SJCRH30 (cell line): ENCODE measurements at places on chromosomes 3 and 15.

DNA sequence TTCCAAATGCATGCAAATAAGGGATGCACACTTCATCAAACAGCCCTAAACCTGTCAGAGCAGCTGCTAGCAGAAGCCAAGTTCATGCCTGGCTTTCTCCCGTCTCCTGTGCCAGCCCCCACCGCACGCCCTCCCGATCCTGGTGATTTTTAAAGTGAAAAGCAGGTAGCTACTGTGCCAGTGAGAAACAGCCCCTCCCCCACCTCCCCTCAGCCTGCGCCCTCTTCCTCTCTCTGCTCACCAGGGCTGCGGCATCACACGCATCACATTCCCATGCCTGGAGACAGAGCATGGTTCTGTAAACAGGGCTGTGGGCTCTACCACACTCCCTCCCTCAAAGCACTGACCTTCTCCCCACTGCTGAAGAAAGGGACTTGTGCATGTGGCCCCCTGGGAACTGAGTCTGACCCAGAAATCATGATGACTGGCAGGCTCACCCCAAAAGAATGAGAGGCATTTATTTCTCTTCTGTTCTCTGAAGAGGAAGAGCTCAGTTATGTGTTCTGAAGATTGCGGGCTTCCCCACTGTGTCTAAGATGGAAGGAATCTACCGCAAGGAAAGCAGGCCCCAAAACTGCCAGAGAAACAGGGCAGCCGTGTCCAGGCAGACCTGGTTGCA, 14.5 kb upstream of the SLC6A1 start:
- DNase-seq: no peak

GRCh38 chr3:70963431-70964275, 619.9 kb downstream of the FOXP1 start:
- no peak for DNase-seq

DNA sequence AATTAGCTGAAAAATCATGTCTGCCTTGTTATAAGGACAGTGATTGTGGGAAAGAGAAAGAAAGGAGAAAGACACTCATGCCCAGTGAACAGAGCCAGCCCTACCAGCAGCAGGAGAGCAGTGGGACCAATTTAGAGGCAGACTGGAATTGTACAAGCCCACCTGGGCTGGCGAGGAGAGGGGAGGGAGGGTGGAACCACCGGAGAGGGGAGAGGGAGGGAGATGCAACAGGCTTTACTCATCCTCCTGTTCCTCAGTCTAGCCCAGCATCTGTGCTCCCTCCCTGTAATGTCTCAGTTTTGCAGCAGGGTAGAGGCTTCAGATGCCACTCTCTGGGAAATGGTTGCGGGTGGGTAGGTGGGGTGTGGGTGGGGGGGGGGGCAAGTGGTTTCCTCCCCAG, 54.7 kb downstream of the RAB11A start:
- DNase-seq: no peak

DNA sequence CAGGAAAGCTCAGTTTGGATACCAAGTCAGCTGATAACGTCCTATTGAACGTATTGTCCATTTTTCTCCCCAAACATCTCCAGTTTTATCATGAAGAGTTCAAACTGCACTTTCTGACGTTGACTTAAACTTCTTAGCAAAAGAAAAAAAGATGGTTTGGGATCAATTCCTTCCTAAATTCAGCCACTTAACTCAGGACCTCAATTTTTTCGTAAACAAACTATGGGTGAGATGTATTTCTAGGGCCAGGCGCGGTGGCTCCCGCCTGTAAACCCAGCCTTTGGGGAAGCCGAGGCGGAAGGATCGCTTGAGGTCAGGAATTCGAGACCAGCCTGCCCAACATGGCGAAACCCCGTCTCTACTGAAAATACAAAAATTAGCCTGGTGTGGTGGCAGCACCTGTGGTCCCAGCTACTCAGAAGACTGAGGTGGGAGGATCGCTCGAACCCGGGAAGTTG, 464 bp upstream of the MRPS25 start:
- DNase-seq: no peak

GRCh38 chr3:1147819-1148218, 55.0 kb downstream of the CNTN6 start:
- no peak for DNase-seq

DNA sequence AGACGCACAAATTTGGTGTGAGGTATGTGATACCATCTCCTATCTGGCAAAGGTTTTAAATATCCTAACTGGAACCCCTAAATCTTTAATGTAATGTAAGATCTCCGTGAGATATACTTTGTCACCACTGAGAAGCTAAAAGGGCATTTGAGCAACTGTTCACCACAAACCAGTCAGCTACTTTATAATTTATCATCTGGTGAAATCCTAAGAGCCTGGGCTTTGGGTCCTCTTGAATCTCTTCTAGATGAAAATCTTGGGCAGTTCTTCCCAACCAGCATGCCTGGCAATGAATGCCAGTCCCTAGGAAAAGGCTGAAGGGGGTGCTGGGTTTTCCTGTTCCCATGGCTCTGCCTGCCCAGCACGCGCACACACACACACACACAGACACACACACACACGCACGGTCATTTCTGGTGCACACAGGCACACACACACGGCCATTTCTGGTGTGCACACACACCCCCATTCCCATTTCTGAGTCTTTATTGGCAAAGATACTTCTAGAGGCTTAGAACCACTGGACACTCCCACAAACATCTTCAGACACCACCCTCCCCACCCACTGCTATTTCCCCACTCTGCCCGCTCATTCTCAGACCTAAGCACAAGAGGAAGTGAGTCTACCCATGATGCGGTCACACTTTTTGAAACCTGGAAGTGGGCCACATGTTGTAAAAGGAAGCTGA, 72.6 kb downstream of the MYO1E start:
- peak; percentile 70 for DNase-seq

GRCh38 chr3:105427332-105427731, 60.6 kb downstream of the ALCAM start:
- no peak for DNase-seq

- DNase-seq: no peak
These were observed 21.6 kb downstream of the BUB1B start for GRCh38 chr15:40182358-40183029.

- DNase-seq: no peak
These were observed 119.5 kb downstream of the USP13 start for GRCh38 chr3:179772297-179772696.

- DNase-seq: no peak
These were observed 48.3 kb downstream of the ASB7 start for GRCh38 chr15:100650685-100651084.

GRCh38 chr15:74725845-74726773, 781 bp upstream of the CYP1A1 start:
- no peak for DNase-seq

- no peak for DNase-seq
These were observed 43.3 kb upstream of the SIAH2 start for GRCh38 chr3:150806185-150806835.

DNA sequence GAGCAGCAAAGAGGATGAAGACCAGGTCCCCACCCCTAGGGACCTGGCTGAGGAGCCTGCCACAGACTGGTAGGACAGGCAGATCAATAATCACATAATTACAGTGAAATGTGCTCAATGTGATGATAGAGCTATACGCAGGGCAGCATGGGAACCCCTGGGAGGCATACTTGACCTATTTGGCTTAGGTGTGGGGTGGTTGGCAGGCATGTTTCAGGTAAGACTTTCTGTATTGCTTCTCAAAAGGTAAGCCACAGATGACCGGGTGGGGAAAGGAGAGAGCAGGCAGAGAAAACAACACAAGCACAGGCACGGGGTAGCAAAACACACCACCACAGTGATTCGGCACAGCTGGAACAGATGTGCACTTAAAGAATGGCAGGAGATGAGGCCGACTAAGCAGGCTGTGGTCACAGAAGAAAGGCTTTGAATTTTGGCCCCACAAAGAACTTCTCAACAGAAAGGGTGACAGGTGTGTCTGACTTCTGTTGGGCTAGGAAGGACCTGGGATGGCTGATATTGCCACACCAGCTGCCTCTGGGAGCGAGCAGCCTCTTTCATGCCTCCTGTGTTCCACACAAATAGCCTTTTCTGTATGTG, 64.1 kb downstream of the ABCC5 start:
- no peak for DNase-seq

DNA sequence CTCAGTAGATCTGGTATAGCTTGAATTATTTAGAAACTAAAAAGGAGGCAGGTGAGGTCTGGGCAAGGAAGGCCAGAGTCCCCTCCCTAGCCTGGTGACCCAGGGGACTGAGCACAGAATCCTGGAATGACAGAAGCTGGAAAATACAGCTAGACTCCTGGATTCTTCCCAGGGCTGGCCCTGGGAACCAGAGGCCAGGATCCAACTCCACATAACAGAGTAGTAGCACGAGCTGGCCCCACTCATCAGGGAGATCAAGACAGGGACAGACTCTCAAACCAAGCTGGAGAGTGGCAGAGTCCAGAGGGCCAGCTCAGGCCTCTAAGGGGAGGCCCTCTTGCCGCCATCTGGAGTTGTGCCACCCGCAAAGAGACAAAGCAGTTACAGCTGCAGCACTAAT, 10.7 kb downstream of the VIPR1 start:
- no peak for DNase-seq

- DNase-seq: no peak
These were observed 6.3 kb upstream of the ADAMTS9 start for GRCh38 chr3:64694114-64694513.

DNA sequence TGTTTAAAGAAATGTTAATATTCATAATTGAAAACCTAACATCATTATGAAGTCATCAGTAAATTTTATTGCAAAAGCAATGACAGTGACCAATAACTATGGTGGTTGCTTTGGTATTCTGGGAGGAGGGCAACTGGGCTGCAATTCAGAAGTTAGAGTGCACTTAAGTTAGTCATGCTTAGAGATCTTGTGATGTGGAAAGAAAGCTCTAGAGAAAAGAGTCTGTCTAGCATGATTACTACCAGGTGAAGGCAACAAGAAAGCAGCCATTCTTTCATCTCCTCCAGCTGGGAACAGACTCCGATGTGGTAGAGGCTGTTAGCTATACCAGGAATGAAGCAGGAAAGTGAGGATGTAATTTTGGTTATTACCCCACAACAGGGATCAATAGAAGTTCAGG, 625.6 kb downstream of the SI start:
- no peak for DNase-seq

DNA sequence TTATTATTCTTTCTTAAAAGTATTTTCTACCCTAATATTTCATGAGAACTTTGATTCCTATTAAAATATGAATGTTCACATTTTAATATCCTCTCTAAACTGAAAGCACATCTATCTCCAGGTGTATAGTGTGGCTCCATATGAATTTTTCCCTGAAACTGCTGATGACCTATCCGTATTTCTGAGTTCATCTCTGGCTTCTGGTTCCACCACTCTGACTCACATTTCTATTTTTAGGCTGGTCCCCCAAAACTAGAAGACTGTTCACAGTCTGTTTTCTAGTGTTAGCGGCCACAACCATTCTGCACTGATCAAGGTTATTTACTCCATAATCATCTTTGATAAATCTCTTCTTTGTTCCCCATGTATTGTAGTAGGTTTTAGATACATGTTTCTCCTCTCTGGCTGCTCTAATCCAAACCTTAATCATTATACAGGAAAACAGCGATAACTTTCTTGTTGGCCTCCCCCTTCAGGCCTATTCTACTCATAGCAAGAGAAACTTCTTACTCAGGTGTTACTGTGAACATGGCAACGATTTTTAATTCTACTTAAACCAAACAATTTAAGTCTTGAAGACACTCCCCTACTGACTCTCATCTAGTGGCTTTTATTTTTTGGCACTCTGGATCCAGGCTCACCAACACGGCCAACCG, 12.8 kb downstream of the ADPGK start:
- no peak for DNase-seq

- no peak for DNase-seq
These were observed 16.4 kb downstream of the MYL3 start for GRCh38 chr3:46846624-46847542.

- DNase-seq: no peak
These were observed 46.8 kb downstream of the NME9 start for GRCh38 chr3:138282836-138283235.

GRCh38 chr3:172283841-172284357, 164.4 kb downstream of the GHSR start:
- DNase-seq: no peak

- DNase-seq: no peak
These were observed 17.3 kb downstream of the B3GNT5 start for GRCh38 chr3:183270344-183270743.

DNA sequence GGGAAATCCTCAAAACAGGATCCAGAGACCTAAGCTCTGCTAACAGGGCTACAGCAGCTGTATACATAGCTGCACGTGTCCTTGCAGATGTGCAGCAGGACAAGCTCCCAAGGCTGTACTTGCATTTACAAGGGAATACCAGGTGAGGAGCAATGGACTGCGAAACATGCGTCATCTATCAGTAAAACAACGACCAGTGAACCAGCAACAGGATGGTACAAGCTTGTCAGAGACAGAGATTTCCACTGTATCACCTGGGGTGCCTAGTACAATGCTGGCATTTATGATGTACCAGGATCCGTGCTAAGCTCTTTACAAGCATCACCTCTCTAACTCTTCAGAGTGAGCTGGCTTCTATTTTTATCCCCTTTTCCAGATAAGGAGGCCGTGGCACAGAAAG, 227.3 kb downstream of the FOXP1 start:
- no peak for DNase-seq

DNA sequence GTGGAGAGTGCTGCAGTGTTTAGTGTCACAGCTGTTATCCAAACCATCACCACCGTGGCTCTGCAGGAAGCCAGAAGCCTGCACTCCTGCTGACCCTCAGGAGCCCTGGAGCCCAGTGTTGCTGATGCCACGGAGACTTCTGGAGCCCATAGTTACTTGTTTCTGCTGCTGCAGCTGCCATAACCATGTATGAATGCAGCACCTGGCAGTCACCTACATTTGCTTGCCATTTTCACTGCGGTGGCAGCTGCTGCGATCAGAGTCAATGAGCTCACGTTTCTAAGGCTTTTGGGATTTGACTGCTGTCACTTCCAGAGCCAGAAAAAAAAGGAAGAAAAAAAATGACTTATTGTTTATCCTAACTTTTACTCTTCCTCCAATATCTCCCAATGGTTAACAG, 299.2 kb upstream of the THRB start:
- peak; percentile 47 for DNase-seq

DNA sequence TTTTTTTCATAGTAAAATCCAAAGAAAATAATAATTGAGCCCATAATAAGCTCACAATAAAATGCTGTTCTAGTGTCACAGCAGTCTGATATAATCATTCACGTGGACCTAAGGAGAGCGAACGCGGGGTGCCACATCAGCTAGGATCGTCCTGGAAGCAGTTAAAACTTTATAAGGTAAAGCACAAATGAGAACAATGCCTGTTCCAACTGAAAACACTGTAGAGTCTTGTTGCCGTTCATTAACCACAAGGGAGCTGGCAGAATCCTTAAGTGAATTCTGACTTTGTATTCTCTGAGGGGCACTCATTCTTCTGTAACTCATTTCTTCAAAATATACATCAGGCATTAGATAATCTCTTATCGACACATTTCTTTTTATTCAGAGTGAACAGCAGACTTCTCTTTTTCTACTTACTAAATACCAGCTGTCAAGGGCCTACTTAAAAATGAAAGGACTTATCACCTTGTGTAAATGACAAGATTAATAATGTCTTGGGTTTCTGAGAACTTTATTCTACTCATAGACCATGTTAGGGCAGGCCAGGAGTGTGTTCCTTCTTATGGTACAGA, 524.6 kb downstream of the MECOM start:
- no peak for DNase-seq
